ENCODE measurements at places on chromosomes 13 and 19.
A peak's percentile ranks its signal among the peaks of the same experiment; 100 is the strongest.

GRCh38 chr13:107234319-107235073 is 666.6 kb upstream of the ARGLU1 start:
- DNase-seq: no peak

DNA sequence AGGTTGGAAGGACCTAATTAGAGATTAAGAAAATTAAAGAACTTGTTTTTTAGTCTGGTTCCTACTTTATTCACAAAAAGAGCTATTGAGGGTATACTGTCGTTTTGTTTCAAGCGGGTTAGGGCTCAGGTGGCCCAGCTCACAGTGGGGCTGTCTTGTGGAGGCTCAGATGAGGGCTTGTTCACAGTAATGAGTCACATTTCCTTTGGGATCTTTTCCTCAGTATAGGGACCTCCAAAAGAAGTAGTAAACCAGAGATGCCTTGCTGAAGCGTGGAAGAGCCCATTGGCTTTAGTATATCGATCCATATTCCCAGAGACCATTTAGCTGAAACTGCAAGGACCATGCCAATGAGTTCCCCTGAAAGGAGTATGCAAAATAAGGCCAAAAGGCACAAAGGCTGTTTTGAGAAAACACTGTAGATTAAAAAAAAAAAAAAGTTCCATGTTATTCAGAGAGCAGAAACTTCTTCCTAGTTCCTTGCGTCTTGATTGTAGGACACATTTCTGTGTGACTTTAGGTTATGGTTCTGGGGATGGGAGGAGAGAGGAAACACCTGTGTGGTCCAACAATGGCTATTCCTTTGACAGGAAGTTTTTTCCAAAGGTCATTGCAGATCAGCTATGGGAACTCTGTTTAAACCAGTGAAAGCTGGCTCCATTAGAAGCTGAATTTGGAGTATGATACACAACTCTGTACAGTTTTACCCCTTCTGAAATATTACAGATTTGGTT is 32.8 kb upstream of the GPI start:
- DNase-seq: no peak

GRCh38 chr13:76723551-76724232 is 162.5 kb downstream of the KCTD12 start:
- DNase-seq: no peak

DNA sequence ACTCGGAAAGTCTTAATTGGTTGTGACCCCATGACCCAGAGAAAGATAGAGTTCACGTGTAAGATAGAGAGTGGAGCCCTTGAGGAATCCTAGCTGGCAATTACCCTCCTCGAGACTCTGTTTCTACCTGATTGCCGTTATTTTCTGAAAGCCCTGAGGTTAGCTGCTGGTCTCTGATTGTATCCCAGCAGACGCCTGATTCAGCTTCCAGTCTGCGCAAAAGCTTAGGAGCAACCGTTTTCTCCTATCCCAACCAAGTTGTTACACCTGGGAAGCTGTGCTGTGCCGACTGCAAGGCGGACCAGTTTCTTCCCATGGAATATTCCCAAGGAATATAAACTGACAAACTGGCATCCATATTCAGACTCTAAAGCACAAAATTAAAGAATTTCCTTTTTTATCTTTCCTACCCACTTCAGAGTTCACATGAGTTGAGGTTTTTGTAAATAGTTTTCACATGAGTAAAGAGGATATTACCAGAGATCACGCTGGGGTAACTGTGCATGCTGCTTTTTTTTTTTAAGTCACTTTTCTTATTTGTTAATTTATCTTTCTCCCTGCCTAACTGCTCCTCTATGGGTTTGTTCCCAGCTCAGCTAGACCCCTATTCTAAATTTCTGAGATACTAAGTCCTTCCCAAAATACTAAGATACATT is 1.5 kb upstream of the TRPC4 start:
- DNase-seq: no peak

- peak; percentile 68 for DNase-seq
Measured at GRCh38 chr19:15464394-15465385, at the start of gene RASAL3. Gene RASAL3 (minus strand): TSS chr19:15464544. CDS start chr19:15464358, 186 bp downstream.

DNA sequence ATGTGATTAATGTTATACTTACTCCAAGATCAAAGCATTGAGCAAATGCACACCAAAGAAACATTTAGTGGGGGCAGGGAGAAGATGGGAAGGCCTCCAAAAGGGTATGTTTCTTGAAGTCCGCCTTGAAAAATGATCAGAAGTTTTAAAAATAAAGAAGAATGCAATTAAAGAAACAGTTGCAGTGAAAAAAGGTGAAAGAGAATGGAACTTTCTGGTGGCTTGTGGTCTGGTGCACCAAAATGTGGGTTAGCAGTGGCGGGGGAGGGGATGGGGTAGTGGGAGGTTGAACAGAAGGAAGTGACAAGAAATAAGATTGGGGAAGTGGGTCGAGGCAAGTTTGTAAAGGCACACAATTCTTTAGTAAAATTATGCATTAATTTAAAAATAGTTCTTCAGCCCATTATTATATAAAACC is 2.5 kb downstream of the LCP1 start:
- DNase-seq: peak; percentile 68

GRCh38 chr13:41289463-41289881 is 21.6 kb upstream of the NAA16 start:
- DNase-seq: no peak

- no peak for DNase-seq
Measured at GRCh38 chr13:109166804-109167203, 537.4 kb downstream of the MYO16 start.

GRCh38 chr13:60756306-60756705 is 359.3 kb downstream of the TDRD3 start:
- DNase-seq: no peak

DNA sequence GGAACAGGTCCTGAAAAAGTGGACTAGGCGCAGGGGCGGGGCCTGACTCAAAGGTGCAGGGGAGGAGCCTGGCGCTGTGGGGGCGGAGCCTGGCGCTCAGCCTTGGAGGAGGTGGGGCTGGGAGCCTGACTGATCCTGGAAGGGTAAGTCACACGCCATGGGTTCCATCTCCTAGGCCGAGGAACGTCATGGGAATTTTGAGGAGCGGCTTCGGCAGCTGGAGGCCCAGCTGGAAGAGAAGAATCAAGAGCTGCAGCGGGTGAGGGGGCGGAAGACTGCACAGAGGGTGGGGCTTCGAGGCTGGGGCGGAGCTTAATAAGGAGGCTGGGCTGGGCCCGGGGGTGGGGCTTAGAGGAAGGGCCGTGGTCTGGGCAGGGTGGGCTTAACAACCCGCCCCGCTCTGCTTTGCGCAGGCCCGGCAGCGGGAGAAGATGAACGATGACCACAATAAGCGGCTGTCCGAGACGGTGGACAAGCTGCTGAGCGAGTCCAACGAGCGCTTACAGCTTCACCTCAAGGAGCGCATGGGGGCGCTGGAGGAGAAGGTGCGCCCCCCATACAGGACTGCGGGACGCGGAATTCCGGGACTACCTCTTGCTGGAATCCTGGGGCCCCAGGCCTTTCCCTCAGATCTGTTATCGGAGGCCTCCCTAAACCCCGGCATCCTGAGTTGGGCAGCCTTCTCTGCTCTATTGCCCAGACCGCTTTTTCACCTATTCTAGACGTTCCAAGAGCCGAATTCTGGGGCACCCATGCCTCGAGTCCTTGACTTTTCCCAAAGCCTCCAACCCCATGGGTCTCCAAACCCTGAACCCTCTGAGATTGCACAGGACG is 14.5 kb downstream of the PPFIA3 start:
- DNase-seq: no peak

DNA sequence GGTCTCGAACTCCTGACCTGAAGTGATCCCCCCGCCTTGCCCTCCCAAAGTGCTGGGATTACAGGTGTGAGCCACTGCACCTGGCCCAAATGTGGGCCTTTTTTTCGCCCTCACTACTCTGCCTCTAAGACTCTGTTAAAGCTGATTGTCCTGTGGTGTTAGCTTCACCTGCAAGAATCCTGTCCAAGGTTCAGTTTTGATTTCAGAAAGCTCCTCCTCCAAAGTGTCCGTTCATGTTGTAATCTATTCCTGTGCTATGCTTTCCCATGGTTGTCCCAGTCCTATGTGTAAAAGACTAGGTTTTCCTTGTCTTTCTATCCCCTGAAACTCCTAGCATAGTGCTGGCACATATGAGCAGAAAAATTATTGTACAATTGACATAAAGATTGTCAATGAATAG is 440.9 kb downstream of the KLF5 start:
- no peak for DNase-seq

GRCh38 chr13:56351041-56351440 is 789.7 kb upstream of the PRR20A start:
- DNase-seq: no peak

- DNase-seq: no peak
Measured at GRCh38 chr13:74111399-74111798, 22.8 kb downstream of the KLF12 start.

GRCh38 chr13:74990992-74991391 is 491.0 kb downstream of the TBC1D4 start:
- DNase-seq: no peak

GRCh38 chr19:10691178-10691881 is 9.9 kb upstream of the QTRT1 start:
- no peak for DNase-seq

DNA sequence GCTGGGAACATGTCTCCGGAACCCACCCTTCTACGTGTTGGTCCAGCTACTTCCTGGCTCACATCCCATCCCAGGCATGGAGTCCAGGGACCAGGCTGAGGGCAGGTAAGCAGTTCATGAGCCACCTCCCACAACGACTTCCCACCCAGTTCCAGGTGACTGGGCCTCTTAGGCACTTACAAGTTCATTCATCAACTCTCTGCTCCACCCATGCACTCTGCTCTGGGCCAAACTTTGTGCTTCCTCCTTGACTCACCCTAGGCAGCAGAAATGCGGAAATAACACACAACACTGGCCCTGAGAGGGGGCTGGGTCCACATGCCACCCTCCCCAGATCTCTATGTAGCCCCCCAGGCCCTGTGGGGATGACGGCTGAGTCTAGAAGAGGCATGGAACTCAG is 20.5 kb downstream of the IQCN start:
- DNase-seq: no peak

- DNase-seq: no peak
Measured at GRCh38 chr13:30933354-30933670, 856 bp downstream of the TEX26 start.

GRCh38 chr13:99357941-99358340 is 50.7 kb upstream of the GPR183 start:
- DNase-seq: no peak

GRCh38 chr19:46265217-46265828 is 31.5 kb upstream of the HIF3A start:
- DNase-seq: peak; percentile 35

DNA sequence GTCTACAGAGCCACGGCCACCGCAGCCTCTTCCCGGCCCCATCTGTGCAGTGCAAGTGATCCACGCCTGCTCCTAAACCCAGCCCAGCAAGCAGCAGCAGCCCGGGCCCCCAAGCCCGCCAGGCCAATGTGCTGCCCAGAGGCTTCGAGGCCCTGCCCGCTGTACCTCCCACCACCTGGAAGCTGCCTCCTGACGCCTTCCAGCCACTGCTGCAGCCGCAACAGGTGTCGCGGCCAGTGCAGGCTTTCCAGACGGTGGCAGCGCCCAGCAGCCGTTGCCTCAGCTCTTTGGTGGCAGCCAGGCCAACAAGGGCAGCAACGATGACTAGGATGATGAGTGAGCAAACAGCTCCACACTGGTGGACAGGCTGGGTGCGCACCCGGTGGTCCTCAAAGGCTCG is 50.2 kb upstream of the TPM4 start:
- DNase-seq: no peak

DNA sequence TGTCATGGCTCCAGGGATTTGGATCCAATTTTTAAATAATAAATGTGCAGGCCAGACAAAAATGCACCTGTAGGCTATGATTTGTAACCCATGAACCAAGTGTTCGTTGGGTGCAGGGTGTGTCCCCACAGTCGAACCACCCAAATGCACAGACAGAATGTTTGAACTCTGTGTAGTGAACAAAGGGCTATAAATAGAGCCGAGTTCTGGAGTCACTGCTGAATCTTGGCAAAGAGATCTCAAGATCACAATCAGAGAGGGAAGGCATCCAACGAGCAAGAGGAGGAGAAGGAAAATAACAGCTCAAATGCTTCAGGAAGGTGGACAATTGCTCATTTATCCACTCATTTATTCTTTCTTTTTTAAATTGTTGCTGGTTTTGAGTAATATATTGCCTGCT is 547.9 kb downstream of the FGF9 start:
- DNase-seq: no peak

DNA sequence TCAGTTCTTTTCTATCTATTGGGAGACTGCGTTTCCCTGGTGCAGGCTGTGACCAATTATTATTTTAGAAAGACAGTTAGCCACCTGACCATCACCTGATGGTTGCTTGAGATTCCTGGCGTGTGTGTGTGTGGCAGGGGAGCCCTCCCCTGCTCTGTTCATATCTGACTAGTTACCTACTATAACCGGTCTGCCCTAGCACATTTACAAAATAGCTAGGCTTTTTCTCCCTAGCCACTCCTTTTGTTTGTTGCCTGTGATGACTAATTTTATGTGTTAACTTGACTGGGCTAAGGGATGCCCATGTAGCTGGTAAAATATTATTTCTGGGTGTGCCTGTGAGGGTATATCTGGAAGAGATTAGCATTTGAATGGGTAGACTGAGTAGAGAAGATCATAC is 76.9 kb downstream of the OLFM4 start:
- DNase-seq: no peak

- DNase-seq: no peak
Measured at GRCh38 chr19:32012886-32013631, 332.4 kb upstream of the ZNF507 start.

DNA sequence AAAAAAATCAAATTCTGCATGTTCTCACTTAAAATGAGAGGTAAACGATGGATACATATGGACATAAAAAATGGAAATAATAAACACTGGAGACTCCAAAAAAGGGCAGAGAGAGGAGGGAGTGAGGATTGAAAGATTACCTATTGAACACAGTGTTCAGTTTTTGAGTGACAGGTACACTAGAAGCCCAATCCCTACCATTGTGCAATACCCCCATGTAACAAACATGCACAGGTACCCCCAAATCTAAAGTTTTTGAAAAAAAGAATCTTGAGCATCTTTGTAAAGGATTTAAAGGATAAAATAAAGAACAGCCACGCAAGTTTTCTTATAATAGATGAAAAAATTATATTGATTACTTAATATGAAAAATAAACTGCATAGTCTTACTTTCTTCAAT is 16.7 kb upstream of the CLC start:
- DNase-seq: no peak

DNA sequence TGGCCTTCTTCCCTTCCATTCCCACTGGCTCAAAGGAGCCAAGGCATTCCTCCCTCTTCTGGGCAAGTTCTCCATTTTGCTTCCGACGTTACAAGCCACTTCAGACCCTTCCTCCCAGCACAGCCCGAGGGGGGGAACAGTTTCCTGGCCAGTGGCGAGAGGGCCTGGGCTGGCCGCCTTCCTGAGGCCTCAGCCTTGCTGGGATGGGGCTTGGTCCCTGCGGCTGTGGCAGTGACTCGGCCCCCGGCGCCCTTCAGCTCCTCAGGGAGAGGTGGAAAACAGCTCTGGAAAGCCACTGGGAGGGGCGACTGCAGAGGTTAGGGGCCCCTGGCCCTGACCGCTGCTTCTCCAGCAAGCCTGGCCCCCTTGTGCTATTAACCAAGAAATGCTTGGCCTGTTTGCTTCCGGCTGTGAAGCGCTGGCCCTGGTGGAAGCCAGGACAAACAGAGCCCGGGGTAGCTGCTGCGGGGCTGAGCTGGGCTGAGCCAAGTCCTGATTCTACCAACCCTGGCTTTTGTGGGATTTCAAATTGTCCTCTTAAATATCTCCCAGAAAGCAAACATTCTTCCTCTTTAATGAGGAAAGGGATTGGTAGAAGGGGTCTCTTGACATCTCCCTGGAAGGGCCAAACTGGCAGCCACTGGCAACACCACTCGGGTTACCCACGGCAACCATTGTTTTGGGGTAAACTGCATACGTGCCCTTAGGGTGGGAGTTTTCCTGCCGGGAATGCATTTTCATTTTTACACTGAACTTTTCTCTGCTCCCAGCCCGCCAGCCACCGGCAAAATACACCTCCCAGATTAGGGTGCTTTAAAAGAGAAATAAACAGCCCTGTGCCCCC is 38.7 kb downstream of the C13orf46 start:
- DNase-seq: no peak

Data from stimulated activated CD8-positive, alpha-beta memory T cell treated with anti-CD3 and anti-CD28 coated beads, Interleukin-4, amount 100 ng/mL, for 1 hour (primary cell).